ENCODE measurements at places on chromosomes 3 and 15.

GRCh38 chr3:192825216-192825615 is 92.4 kb downstream of the MB21D2 start:
- DNase-seq: no peak

GRCh38 chr3:79973482-79973881 is 205.7 kb upstream of the ROBO1 start:
- no peak for DNase-seq

GRCh38 chr3:168990134-168990533 is 673.4 kb downstream of the MECOM start:
- no peak for DNase-seq

GRCh38 chr3:11699083-11699427 is 55.3 kb upstream of the VGLL4 start:
- no peak for DNase-seq

DNA sequence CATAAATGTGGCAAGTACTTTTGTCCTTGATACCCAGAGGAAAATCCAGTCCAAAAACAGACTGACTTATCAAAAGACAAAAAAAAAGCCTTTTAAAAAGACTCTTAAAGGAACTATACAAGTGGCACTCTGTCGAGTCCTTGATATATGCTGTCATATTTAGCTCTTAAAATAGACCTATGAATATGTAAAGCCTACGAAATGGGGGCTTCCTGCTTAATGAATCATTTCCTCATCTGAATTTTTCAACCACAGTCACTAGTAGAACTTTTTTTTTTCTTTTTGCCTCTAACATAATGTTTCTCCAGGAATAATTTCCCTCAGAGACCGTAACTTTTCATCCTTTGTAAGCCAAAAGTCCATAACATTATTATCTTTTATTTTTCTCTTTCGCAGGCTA is 95.8 kb downstream of the P3H2 start:
- no peak for DNase-seq

GRCh38 chr3:45020534-45020933 is 5.6 kb upstream of the CLEC3B start:
- no peak for DNase-seq

GRCh38 chr3:40053663-40054062 is 244.3 kb downstream of the MYRIP start:
- no peak for DNase-seq

- DNase-seq: peak; percentile 25
These were observed 6.5 kb upstream of the TM4SF18 start for GRCh38 chr3:149339931-149340309.

GRCh38 chr3:67712259-67712658 is 57.8 kb upstream of the SUCLG2 start:
- no peak for DNase-seq

DNA sequence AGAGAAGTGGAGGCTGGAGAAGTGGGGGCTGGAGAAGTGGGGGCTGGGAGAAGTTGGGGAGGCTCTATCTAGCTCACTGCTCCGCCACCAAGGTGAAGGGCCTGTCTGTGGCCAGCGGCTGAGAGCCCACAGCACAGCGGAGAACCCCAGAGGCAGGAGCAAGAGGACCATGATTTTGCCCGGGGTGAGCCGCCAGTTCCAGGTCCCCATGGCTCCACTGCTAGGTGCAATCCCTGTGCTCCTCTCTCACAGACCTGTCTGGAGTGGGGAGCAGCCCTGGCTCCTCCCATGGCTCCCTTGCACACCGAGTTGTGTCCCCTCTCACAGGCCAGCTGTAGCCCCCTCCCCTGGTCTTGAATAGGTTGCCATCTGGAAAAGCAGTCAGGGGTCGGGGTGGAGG is 4.7 kb upstream of the NRROS start:
- DNase-seq: no peak

DNA sequence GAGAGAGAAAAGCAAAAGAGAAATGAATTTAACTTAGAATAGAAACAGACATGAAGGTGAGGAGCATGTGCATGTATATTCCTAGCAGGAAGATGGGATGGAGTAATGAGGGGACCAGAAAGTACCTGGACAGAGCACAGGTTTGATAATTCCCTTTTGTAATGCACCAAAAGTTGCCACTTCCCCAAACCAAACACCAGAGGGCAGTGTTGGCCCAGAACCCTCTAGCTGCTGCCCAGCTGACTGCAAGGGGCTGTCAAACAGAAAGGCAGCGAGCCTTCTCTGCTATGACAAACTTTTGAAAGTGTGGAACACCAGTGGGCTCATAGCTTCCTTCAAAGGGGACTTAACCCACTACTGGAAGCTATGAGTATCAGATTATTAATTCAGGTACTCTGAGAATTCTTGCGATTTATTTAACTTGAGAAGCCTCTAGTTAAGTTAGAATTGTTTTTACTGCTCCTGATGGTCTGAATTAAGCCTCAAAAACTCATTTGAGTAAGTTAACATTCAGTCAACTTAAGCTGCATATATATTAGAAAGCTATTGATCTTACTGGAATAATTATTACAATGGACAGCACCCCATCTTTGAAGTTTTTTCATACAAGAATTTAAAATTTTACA is 234.9 kb downstream of the NEK10 start:
- peak; percentile 53 for DNase-seq
